Esophagus squamous epithelium (tissue), 5 donors: ENCODE measurements at places on chromosomes 2 and 18. TPM values are rescaled to one million over a fixed set of nuclear protein-coding genes. Genes with fewer than 3 reads are reported as not detected.

The C2orf78 gene
- total RNA-seq, result not detected

The TMEM17 gene
- total RNA-seq, result 3.4 TPM

The DSG1 gene
- 60.2 TPM for total RNA-seq

The MYOM1 gene
- total RNA-seq, result 0.23 TPM

The ADAM23 gene
- total RNA-seq, result 0.95 TPM

DNA sequence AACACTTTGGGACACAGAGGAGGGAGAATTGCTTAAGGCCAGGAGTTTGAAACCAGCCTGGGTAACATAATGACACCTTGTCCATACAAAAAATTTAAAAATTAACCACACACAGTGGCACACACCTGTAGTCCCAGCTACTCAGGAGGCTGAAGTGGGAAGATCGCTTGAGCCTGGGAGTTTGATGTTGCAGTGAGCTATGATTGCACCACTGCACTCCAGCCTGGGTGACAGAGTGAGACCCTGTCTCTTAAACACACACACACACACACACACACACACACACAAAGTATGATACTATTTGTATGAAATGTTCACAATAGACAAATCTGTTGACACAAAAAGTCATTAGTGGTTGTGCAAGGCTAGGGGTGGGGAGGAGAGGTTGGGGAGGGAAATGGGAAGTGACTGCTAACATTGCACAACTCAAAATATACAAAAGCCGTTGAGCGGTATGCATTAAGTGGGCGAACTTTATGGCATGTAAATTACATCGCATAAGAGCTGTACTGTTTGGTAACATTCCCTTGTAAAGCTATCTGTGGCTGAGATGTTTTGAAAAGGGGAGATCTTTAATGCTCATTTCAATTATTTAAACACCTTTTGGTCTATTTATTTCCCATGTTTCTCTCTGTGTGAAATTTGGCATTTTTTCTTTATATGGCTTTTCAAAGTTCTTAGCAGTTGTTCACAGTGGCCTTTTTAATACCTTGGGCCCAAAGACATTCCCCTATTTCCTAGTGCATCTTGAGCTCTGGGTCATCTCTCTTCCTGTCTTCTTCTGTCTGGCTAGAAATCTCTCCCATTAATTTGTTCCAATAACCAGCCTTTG, 58.9 kb upstream of the ZNF516 start:
- no peak for DNase-seq

- no peak for DNase-seq
Observed at GRCh38 chr2:15498554-15498953, 62.6 kb downstream of the NBAS start.

GRCh38 chr2:59180621-59181020, 939.5 kb upstream of the FANCL start:
- no peak for DNase-seq

DNA sequence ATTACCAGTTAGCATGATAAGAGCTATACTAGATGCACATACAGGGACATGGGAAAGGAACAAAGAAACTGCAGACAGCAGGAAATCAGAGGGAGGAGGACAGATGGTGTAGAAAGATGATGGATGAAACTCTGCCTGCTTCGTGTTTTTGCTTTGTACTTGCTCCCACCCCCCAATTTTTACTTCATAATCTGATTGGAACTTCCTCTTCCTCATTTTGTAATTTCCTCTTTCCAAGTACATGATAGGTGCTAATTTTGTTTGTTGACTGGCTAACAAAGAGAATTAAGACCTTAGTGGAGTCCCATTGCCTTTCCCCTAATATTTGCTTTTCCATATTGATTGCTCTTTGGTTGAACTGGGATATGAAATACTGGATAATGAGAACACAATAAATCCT, 76.0 kb upstream of the PELI1 start:
- DNase-seq, result no peak

- no peak for DNase-seq
Observed at GRCh38 chr18:36066686-36067054, 689 bp downstream of the RPRD1A start.

DNA sequence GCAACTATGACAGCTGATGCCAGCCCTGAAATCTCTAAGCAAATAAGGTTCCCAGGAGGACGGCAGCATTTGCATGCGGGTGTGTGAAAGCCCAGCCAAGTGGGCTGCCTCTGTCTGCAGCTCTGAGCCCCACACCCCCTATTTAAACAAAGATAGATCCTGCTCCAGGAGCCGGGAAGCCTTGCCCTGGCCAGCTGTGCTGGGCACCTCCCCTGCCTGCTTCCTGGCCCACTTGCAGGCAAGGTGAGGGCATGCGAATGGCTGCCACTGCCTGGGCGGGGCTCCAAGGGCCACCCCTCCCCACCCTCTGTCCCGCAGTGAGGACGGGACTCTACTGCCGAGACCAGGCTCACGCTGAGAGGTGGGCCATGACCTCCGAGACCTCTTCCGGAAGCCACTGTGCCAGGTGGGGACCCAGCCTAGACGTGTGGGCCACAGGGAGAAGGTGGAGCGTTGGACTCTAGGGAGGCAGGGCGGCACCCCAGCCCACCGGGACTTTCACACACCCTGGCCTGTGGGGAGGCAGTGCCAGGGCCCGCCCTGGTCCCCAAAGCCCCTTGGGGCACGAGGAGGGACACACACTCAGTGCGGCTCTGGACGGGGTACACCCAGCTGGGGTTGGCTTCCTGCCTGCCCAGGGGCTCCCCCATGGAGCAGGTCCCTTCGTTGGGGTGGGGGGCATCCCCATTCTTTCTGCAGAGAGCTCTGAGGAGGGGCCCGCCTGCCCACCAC, at the start of gene ANO7:
Gene ANO7 (plus strand): TSS at position 317 of the 732 bp plus-strand sequence. CDS start 1,387 bp downstream, outside the sequence.
- DNase-seq, result no peak

- no peak for DNase-seq
Observed at GRCh38 chr2:62593825-62594224, 87.8 kb upstream of the TMEM17 start.

GRCh38 chr2:192286093-192286701, 91.5 kb upstream of the TMEFF2 start:
- DNase-seq, result no peak

DNA sequence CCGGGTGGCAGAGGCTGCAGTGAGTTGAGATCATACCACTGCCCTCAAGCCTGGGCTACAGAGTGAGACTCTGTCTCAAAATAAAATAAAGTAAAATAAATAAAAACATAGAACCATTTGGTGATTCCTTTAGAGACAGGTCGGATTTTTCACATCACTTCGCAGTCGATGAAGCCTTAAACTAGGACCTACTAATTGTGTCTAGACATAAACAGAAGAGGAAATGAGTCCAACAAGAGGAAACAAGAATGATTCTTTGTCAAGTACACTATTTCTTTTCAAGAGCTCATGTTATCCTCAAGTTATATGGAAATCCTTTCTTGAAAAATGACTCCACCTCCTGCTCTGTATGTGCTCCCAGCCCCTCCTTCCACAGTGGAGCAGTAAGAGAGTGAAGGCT, 758.9 kb downstream of the DPP10 start:
- DNase-seq, result no peak

- no peak for DNase-seq
Observed at GRCh38 chr2:101047774-101048173, 45.7 kb downstream of the RPL31 start.

- DNase-seq, result no peak
Observed at GRCh38 chr18:24627644-24628315, 167.3 kb downstream of the HRH4 start.
